ENCODE measurements at places on chromosomes 13 and 19. TPM values are rescaled to one million over a fixed set of nuclear protein-coding genes. Genes with fewer than 3 reads are reported as not detected.

Gene PLK5
- not detected for total RNA-seq

GRCh38 chr19:55540619-55541018, 3.7 kb upstream of the SBK2 start:
- no peak for DNase-seq

GRCh38 chr13:79289571-79289970, 116.5 kb downstream of the RBM26 start:
- no peak for DNase-seq

- no peak for DNase-seq
Measured at GRCh38 chr13:30623392-30623791, 5.7 kb downstream of the USPL1 start.

- no peak for DNase-seq
Measured at GRCh38 chr13:99258946-99259345, 767 bp upstream of the GPR18 start.

DNA sequence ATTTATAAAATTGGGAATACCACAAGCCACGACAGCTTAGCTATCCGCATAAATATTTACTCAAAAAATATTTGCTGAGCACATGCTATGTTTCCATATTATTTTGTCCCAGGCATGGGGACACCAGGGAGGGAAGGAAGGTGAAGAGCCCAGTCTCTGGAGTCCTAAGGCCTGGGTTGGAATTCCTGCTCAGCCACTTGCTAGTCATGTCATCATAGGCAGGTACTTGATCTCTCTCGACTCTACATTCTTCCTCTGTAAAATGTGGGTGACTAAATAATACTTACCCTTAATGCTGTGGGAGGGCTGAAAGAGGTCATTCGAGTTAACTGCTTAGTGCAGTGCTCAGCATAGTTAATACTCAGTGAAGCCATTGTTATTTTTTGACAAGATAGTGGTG, 4.3 kb upstream of the RNASEH2B start:
- no peak for DNase-seq

- peak; percentile 78 for DNase-seq
Measured at GRCh38 chr19:7888145-7888825, at the start of gene LRRC8E. LRRC8E (plus strand) TSS chr19:7888510; CDS start chr19:7895604, 7,094 bp downstream.

DNA sequence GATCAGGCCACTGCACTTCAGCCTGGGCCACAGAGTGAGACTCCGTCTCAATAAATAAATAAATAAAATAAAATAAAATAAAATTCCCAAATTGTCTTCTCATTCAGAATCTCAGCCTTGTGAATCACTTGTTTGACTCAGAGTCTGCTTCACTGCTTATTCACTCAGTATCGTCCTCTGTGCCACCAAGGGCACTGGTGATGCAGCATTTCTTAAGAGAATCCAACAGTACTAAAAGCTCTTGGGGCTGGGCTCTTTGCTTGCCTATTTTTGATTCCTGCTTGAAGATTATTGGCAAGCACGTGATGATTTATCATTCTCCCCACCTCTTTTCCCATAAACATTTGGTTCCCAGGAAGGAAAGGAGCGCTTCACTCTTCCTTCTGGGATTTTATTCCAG, 54.8 kb upstream of the HMGB1 start:
- DNase-seq, result no peak

DNA sequence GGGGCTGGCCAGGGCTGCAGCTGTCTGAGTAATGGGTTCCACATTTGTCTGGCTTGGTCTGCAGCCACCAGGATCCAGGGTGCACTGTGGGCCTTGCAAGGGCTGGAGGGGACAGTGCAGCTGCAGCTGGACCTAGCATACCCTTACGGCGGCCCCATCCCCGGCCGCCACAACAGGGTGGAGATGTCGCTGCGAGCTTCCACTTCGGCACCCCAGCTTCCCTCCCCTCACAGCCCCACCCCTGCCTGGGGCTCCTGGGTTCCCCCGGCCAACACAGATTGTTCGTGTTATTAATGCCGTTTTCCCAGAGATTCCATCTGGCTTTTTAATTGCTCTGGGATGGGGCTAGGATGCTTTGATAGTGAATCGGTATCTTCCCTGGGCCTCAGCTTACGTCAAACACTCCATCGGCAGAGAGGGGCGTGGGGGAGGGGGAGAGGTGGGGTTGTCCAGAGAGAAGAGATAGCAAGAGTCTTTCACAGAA, 5.8 kb downstream of the CEBPA start:
- DNase-seq, result no peak

Gene PEG3
- total RNA-seq, result 5.9 TPM

- no peak for DNase-seq
Measured at GRCh38 chr19:14440049-14440448, 6.9 kb downstream of the PKN1 start.

Gene FDX2
- 16.8 TPM for total RNA-seq

Gene CEBPA
- 12.5 TPM for total RNA-seq

DNA sequence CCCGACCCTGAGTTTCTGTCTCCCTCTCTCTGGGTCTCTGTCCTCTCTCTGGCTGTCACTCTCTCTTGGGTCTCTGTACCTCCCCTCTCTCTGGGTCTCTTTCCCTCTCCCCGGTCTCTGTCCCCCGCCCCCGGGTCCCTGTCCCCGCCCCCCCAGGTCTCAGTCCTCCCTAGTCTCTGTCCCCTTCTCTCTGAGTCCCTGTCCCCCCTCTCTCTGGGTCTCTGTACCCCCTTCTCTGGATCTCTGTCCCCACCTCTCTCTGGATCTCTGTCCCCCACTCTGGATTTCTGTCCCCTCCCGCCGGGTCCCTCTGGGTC, 2.3 kb upstream of the FTL start:
- no peak for DNase-seq

GRCh38 chr13:31242367-31242766, 42.6 kb downstream of the B3GLCT start:
- DNase-seq, result no peak

DNA sequence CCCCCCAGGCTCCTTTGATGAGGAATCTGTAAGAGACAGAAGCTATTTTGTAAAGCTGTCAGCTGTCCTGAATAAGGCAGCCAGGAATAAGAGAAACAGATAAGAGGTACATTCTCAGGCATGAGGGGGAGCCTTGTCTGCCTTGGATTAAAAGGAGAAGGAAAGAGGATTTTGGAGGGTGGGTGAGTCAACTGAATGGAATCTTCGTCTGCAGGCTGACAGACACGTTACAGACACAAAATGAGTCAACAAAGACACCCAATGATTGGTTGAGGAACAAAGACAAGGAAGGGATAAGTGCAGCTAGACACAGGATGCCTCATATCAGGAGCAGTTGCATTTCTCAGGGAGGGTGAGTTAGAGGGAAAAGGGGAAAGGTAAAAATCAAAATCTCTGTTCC, 162.5 kb downstream of the OLFM4 start:
- no peak for DNase-seq

Gene CYP2A7
- not detected for total RNA-seq

Gene WDR88
- total RNA-seq, result not detected

GRCh38 chr13:65656740-65657329, 1573.3 kb downstream of the PCDH9 start:
- DNase-seq, result no peak

Gene ELAVL1
- 9.3 TPM for total RNA-seq

Gene KLC3
- total RNA-seq, result 1.3 TPM

GRCh38 chr13:48853728-48854102, 122.0 kb upstream of the FNDC3A start:
- DNase-seq, result no peak

Gene SOHLH2
- total RNA-seq, result not detected

Measured in body of pancreas (tissue), 4 donors.